ENCODE measurements at places on chromosomes 4 and X.
A peak's percentile ranks its signal among the peaks of the same experiment; 100 is the strongest.

DNA sequence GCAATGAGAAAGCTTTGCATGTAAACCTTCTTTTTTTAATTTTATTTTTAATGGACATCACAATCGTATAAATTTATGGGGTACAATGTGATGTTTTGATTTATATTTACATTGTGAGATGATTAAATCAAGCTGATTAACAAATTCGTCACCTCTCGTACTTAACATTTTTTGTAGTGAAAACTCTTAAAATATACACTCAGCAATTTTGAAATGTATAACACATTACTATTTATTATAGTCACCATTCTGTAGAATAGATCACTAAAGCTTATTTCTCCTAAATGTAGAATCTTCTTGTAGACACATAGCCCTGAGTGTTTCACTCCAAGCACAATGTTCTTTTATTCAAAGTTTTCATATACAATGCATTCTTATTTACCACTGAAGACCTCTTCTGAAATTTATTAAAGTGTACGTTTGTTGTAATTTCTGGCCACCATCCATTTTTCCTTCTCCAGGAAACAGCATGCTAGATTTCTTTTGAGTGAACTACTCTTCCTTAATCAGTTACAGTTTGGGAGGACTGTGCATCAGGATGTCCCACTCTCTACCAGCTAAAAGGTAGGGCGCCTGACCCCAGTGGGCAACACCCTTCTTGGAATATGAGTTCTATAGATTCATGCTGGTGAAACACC lies 4.4 kb upstream of the RBBP7 start:
- no peak for DNase-seq

DNA sequence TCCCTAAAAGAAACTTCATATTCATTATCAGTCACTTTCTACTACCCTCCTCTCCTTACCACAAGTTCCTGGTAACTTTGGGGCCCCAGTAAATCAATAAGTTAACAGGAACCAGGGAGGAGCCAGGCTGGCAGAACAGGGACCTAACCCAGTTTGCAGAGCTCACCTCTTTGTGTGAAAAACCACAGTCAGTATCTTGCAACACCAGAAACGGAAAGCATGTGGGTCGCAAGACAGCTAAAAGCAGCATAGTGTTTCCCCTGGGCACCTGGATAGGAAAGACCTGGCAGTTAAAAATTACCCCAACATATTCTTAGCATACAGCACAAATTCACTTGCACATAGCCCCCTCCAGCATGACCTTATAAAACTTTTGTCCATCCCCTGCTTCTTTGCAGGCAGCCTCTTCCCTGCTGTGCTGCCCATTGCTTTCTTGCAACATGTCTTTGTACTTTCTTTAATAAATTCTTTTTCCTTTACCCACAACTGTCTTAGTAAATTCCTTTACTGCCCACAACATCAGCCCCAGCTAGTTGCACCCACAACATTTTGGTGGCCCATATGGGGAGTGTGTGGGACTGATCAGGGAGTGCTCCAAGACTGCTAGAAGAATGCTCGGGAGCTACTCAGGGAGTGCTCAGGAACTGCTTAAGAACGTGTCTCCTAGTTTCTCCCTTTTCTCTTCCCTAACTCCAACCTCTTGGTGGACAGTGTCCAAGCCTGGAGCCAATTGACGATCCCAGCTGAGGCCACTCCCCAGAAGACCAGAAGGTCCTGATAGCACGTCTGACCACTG lies 83.4 kb downstream of the MSN start:
- no peak for DNase-seq

- no peak for DNase-seq
Measured at GRCh38 chrX:133402042-133402453, 13.2 kb downstream of the GPC4 start.

DNA sequence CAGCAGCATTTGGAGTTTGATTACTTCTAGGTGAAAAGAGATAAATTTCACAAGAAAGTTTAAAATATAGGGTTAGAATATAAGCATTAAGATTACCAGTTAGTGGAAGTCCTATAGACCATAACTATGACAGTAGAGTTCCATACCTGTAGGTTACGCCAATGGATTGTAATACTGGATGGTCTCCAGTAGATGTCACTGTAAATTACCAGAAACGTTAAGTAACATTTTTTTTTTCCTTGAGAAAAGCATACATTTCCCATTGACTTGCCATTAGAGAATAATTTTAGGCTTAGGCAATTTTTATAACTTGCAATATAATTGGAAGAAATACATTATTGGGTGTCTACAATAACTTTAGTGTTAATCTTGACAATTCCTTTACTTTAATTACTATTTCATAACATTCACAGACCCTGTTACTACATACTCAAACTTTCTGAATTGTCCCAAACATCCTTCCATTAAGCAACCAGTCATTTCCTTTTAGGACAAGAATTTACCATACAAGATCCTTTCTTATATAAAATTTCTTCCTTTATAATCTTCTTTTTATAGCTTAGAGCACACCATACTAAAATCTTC lies 304.1 kb upstream of the TECRL start:
- peak; percentile 65 for DNase-seq

DNA sequence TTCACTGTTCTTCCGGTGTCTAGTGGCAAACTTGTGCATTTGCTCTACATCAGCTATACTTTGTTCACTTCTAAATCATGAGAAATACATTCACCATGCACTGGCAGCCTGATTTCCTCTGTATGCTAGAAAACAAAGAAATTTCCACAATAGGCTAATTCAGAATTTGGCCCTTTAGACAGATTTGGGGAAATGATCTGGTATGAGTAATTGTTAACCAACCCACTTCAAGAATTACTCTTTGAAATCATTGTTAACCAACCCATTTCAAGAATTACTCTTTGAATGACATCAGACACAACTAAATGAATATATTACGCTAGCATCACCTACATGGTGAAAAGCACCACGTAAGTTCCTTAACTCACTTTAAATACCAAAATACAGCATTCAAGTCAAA lies 14.6 kb downstream of the APBB2 start:
- DNase-seq, result no peak

GRCh38 chr4:19748519-19749479 lies 502.9 kb upstream of the SLIT2 start:
- no peak for DNase-seq

GRCh38 chr4:185464887-185465286 lies 6.6 kb downstream of the CCDC110 start:
- no peak for DNase-seq

DNA sequence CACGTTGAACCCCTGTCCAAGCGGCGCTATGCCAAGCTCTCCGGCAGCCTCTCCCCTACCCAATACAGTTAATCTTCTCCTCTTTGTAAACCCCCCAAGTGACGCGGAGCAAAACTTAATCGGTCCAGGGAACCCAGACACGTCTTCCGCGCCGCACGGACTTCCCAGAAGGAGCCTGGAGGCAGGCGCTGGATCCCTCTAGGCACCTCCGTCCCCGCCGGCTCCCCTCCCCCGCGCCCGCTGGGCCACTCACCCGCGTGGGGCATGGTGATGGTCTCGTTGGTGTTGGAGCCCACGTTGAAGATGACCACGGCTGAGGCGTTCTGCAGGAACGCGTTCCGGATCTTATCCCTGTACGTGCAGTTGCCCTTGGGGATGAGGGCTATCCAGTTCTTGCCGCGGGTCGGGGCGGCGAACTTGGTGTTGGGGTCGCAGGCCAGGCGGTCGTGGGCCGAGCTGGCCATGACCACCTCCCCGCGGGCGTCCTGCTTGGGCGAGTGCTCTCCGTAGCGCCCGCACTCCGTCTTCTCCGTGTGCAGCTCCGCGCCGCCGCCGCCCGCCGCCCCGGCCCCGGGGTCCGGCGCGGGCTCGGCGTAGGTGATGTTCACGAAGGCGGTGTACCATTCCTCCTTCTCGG lies 1.1 kb downstream of the RNF150 start:
- peak; percentile 16 for DNase-seq

GRCh38 chr4:138977524-138977923 lies 38.1 kb upstream of the NOCT start:
- no peak for DNase-seq

- peak; percentile 29 for DNase-seq
Measured at GRCh38 chr4:9771034-9771433, 10.4 kb upstream of the DRD5 start.

DNA sequence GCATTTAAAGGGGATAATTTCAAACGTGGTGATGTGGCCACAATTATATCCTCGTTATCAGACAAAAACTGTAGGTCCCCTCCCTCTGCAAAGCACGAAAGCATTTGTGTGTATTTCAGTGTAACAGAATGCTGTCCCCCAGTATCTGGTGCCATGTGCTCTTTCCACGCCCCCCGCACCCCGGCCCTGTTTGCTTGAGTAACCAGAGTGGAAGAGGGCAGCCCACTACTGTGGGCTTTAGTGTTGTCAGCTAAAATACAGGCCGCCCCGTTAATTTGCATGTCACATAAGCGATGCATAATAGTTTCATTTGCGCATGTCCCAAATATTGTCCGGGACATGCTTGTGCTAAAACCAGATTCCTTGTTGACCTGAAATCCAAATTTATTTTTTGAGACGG lies 110.1 kb downstream of the PHKA2 start:
- DNase-seq, result no peak

DNA sequence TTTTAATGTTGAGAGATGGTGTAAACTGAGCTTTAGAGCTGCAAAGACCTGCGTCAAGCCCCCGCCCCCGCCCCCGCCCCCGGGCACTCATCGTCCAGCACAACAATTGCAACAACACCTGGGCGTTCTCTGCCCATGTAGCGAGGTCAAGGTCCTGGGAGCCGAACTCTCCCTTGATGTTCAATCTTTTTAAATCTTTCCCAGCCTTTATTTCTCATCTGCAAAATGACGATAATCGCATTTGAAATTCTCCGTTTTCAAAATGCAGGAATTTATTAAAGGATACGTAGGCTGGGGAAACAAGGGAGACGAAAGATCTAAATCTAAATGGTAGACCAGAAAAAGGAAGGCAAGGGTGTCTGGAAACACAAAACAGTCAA lies 648 bp upstream of the MSMO1 start:
- peak; percentile 9 for DNase-seq

DNA sequence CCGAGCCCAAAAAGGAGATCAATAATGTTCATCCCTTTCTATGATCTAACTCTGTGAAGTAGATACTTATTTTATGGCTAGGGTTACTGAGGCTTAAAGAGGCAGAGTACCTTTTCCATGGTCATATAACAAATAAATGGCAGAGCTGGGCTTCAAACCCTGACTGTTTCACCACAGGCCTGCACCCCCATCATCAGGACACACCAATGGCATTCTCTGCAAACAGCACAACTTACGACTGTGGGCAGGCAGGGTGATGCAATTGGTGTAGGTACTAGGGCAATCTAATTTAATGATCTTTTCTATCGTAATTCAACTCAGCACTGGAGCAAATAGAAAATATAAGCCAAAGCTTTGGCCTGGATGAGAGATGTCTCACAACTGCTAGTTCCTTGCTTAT lies 118.8 kb upstream of the CBR4 start:
- no peak for DNase-seq

DNA sequence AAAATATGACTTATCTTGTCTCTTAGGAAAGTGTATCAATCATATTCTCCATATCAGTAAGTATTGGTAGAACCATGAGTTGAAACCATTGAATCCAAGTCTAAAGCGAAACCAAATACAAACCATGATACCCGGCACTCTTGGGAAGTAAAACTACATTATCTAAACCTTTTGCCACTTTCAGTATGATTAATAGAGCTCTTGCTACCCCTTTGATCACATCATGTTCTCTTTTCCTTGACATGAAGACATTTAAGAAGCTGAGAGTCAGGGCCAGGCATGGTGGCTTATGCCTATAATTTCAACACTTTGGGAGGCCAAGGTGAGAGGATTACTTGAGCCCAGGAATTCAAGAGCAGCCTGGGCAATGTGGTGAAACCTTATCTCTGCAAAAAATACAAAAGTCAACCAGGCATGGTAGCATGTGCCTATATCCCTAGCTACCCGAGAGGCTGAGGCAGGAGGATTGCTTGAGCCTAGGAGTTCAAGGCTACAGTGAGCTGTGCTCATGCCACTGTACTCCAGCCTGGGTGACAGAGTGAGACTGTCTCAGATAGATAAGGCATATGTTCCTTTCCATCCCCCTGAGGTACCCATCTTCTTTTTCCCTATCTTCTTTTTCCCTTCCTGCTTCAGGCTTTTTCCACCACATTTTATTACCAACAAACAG lies 45.4 kb downstream of the CEP135 start:
- DNase-seq, result no peak

DNA sequence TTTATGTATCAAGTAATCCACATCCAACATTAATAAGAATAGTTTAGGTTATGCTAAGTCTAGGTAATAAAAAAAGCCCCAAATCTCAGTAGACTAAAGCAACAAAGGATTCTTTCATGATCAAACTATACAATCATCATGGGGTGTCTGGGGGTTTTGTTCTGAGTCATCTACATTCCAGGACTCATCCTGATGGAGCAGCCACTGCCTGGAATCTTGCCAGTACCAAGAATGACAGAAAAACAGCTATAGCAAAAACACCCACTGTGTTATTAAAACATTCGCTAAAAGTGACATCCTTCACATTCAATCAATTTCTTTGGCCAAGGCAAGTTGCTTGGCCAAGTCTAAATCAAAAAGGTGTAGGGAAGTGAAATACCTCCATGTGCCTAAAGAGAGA lies 3.9 kb upstream of the ARHGEF38 start:
- DNase-seq, result no peak

DNA sequence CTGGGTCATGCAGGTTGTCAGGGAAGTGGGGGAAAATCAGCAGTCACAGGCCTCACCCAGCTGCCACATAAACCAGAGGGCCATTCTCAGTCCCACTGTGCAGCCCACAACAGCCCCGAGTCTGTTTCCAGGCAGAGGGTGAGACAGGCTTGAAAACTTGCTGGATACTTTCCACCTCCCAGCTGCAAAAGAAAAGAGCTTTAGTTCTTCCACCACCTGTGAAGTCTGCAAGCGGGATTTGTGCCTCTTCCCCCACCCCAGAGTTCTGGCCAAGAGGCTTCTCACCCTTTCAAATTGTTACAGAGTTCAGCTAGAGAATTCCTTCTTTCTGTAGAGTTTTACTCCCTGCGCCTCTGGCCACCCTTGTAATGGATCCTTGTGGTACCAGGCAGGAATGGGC lies 115.5 kb upstream of the ZDHHC15 start:
- DNase-seq, result no peak

DNA sequence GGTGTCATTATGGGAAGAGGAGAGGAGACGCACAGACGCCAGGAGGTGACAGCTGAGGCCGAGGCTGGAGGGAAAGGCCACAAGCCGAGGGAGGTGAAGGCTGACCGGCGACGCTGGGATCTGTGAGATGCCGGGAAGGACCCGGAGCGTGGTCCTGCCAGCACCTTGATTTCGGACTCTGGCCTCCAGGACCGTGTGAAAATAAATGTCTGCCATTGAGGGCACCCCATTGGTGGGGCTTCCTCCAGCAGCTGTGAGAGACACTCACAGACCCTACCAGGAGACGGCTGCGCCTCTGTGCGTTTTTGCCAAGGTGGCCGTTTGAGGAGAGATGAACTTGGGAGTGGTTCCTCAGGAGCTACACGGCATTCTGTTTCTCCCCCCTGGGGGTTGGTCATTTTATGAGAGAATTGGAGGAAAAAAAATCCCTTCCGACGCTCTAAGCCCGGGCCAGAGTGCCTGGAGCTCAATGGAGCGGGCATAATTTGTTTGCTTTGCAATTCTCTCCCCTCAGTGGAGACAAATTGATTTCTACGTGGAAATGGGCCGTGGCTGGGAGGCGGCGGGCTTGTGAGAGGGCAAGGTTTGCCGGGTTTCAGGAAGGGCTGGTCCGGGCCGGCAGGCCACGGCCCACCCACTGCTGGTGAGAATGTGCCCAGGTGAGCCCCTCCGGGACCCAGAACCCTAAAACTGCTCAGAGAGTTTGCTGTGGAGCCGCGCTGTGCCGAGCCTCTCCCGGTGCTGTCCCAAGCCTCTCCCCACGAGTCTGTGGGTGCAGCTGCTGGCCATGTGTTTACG lies 53.9 kb downstream of the CPZ start:
- DNase-seq, result no peak

Measured in trophoblast cell (in vitro differentiated cells and primary cell).